ENCODE measurements at places on chromosomes 7 and 10.

GRCh38 chr7:106417273-106417902, 132.6 kb upstream of the NAMPT start:
- DNase-seq: no peak

DNA sequence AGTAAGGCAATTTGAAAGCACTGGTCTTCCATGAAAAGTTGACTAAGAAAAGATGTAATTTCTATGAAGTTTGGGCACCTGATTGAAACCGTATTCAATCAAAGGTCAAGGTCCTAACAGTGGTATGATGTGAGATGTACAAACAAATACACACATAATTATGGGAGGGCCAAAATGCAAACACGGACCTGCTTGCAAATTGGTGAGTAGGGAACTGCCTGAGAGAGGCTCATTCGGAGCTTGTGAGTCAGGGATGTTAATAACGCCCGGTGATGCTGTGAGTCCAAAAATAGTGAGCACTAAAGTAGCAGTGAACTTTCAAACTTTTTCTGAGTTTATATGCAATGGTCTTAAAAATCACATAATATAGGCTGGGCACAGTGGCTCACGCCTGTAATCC, 34.2 kb upstream of the FAM180A start:
- no peak for DNase-seq

GRCh38 chr7:91295576-91295975, 31.3 kb downstream of the FZD1 start:
- DNase-seq: no peak

DNA sequence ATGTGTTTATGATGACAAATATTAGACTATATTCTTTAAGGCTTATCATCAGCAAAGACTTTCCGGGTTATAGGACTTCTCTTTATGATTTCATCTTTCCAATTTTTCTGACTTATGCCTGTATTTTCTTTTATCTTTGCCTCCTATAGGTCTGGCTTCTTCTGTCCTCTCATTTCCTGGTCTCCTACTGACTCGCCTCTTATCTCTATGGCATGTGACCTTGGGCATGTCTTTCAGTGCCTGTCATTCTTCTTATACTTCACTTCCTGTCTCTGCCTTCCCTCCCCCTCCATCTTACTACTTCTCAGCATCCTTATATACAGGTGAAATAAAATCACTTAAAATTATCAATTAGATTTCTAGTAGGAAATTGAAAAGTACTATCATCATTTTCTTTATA, 42.2 kb downstream of the PCDH15 start:
- DNase-seq: no peak

- no peak for DNase-seq
These were observed 218.1 kb downstream of the CELF2 start for GRCh38 chr10:11235771-11236170.

DNA sequence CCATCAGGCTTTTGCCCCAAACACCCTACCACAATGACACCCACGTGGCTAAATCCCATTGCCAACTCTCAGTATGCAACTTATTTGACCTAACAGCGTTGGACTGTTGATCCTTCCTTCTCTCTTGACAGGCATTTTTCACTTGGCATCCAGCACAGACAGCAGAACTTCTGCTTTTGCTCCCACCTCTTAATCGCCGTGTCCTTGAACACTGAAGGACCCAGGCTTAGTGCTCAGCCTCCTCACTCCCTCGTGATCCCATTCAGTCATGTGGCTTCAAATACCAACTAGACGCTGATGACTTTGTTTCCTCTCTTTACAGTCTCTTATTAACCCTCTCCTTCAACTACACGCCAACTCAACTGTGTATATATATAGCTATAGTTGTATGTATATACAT, 25.0 kb downstream of the ZFAND2A start:
- no peak for DNase-seq

Measured in stimulated activated CD8-positive, alpha-beta memory T cell treated with anti-CD3 and anti-CD28 coated beads, Interleukin-15, amount 100 ng/mL, for 4 hours (primary cell).